ENCODE measurements at places on chromosomes 12 and 14. TPM values are rescaled to one million over a fixed set of nuclear protein-coding genes. Genes with fewer than 3 reads are reported as not detected.

- no peak for DNase-seq
Observed at GRCh38 chr14:32491416-32492016, 162.4 kb downstream of the AKAP6 start.

DNA sequence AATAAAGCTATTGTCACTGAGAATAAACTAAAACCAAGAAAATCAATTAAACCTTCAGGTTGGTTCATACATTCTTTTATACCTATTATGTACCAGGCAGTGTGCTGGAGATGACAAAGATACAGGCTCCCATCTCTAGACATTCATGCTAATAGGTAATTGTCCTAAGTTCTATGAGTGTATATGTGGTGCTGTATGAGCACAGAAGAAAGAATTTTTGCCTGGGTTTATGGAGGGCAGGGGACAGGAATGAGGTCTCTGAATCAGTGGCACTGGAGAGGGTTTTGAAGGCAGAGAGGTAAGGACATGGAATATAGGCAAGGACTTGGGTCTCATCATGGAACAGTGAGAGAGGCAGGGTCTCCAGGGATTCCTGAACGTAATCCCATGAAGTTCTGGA lies 38.7 kb downstream of the MAP1LC3B2 start:
- no peak for DNase-seq

DNA sequence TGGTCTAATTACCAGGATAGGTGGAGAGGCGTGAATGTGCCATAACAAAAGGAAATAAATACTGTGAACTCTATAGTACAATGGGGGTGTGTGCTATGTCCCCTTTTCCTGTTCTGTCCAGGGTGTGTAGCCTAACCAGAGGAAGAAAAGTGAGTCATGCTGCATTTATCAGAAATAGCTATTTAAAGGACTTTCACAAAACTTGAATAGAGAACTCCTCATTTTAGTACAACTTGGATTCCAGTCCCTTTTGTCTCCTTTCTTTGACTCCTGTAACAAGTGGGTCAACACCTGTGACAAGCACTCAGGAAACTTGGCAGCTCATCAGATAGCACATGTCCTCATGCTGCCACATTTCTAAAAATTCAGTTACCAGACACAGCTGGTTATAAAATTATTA lies 123.4 kb downstream of the CCDC91 start:
- DNase-seq, result no peak

DNA sequence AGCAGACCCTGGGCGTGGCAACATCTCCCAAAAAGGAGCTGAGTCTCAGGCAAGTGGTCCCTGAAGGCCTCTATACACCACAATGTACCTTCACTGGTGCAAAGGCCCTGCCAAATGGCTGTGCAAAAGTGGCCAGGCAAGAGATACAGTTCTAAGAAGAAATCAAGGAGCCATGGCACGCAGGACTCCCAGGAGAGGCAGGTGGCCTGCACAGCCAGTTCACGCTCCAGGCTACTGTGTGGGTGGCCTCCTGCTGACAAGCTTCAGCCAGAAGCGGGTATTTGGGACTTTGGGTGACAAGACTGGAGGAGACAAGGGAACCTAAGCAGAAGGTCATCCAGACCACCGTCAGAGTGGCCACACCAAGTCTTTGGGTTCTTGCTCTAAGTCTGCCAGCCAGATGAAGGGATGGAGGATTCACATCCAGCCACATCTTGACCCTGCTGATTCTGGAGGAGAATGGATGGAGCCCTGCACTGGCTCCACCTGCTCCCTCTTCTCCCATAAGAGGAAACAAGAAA lies 20.5 kb upstream of the ZFP36L1 start:
- DNase-seq, result no peak

DNA sequence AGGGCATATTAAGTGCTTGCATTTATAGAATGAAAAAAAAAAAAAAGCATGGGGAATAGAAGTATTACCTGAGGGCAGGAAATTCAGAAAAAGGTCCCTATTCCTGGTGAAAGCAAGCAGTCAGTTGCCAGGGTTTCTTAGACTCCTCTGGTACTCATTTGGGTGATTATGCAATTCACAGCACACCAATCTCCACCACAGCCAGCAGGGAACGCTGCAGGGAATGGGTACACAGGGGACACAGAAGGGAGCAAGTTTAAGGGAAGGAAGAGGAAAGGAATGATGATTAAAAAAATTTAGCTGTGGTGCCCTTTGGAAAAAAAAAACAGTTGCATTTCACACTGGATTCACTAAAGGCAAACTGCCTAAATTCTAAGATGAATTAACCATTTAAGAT lies 14.2 kb downstream of the BLTP3B start:
- DNase-seq, result no peak

GRCh38 chr12:13369474-13370056 lies 173.0 kb downstream of the EMP1 start:
- DNase-seq, result peak; percentile 17

DNA sequence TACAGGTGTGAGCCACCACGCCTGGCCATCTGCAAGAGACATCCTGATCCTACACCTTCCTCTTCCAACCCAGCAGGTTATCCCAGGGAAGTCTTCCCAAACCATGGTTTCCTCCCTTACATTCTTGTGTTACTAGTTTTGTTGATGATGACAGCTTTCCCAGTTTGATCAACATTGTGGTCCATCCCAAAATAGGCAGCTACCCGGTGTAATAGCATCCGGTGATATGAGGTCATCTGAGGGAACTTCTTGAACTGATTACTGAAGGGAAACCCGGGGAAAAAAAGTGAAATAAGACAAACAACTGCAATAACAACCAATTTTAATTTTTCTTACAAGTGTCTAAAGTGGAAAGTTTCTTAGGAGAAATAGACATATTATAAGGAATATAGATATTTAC lies 45.3 kb upstream of the STAC3 start:
- no peak for DNase-seq

- no peak for DNase-seq
Observed at GRCh38 chr12:44550377-44550776, 325.7 kb downstream of the NELL2 start.

GRCh38 chr12:2669560-2669959 lies 125.2 kb upstream of the FKBP4 start:
- DNase-seq, result no peak

DNA sequence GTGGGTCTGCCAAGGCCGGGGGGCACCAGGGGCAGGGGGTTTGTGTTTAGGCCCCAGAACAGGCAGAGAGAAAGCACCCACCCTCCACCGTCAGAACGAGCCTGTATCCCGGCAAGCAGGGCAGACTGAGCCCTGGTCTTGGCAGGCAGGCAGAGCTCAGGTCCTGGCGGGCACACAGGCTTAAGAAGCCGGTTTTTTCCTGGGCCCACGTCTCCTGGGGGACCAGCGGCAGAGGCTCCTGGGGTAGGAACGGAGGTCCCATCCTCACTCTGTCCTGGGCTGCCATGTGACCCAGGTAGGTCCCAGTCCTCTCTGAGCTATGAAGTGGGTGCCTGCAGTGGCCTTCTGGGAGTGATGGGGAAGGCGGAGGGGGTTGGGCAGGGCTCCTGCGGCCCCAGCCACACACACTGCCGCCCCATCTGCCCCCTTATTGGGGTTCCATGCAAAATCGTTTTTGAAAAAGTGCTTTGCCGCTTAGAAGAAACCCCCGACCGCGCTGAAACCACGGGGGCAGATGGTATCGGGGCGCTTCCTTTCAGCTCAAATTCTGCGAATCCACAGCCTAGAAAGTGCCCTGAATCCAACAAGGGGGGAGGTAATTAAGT lies 24.2 kb downstream of the SH2B3 start:
- no peak for DNase-seq

- DNase-seq, result no peak
Observed at GRCh38 chr14:22263961-22264360, 325.1 kb downstream of the DAD1 start.

- DNase-seq, result no peak
Observed at GRCh38 chr12:132588821-132589669, 21.3 kb downstream of the LRCOL1 start.

DNA sequence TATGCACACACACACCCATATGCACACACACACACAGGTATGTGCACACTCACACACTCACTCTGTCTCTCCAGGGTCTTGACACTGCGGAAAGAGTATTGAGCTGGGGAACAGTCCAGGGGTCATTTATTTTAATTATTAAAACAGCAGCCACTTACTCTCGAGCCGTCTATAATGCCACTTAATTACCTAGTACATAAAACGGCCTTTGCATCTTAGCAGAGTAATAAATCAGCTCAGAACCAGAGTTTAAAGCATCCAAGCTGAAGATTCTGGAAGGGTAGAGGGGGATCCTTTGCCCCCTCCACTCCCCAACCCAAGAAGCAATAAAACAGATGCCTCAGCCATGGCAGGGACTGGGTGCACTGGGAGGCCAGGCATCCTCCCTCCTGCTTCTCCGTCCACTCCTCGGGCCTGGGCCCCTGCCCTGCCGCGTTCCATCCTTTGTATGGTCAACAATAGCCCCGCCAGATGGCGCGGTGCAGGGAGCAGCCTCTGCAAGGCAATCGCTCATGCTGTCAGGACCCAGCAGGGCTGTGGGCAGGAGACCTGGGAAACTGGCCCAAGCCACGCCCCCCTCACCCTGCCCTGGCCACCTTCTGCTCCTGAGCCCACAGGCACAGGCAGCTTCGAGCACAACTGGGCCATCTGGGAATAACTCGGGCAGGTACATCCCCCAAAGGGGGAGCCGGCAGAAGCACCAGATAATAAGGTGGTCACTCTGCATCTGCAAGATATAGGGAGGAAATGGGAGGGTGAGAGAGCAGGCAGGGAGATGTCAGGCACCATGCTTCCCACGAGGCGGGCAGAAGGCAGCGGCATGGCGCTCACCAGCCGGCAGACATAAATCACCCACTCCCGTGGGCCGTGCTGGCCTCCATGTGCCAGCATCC lies 40.9 kb downstream of the CCDC85C start:
- peak; percentile 78 for DNase-seq

DNA sequence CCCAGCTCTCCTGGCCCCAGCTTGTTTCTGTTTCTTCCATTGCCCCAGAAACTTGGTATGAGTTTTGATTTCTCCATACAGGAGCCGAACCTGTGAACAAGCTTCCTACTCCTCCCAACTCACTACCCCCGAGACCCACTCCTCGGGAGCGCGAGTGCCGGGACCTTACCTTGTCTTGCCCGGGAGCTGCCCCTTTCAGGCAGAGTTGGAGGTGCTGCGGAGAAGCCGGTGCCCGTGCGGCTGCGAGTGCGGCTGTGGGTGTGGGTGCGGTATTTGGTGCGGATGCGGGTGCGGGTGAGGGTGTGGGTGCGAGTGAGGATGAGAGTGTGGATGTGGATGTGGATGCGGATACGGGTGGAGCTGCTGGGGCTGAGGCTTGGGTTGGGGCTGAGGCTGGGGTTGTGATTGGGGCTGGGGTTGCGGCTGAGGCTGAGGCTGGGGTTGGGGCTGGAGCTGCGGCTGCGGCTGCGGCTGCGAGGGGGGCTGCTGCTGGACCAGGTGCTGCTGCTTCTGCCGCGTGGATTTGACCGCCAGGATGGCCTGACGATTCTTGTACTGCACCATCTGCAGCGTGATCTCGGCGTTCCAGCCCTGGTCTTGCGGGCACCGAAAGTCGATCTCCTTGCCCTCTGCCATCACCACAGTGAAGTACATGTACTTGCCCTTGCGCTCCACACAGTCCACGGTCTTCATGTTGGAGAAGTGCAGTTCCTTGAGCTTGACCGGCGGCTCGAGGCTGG lies 1.1 kb downstream of the PHLDA1 start:
- DNase-seq, result no peak

GRCh38 chr12:71475280-71475679 lies 35.7 kb downstream of the LGR5 start:
- DNase-seq, result no peak

DNA sequence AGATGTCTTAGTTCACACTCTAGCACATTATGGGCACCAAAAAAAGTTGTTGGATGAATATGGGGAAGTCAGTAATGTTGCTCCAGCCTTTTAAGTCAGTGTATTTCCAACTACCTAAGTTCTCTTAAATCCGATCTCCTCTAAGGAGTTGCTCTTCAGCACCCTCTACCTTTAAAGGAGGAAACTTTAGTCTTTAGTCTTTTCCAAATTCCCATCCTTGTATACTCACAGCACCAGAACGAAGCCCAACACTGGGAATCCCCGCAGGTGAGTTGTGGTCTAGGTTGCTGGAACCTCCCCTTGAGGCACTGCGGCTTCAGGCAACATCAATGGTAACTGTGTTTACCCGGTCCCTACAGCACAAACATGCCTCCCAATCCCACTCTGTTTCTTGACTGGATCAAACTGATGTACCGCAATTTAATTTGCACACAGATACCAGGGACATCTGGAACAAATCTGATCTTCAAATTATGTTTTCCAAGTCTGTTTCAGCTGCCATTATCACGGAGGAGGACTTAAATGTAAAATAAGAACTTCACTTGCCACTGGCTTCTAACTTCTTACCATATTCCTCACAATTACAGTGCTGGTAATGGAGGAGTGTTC lies 179.0 kb downstream of the FOXN3 start:
- no peak for DNase-seq

- DNase-seq, result no peak
Observed at GRCh38 chr14:21656980-21657379, 3.3 kb downstream of the OR4E2 start.

DNA sequence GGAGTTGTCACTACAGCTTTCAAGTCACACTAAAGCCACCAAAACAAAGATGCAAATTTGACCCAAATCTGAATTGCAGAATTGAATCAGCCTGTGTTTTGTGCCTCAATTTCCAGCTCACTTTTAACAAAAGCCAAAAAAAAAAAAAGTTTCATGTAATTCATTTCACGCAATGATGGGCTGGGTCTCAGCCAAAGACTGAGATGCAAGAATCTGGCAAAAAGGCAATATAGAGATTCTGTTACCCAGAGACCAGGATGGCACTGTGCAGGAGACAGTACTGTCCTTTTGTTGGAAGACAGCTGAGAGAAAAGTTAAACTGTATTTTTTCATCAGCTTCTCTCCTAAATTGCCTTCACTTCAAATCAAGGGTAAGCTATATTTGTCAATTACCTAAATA lies 205.7 kb upstream of the NPAS3 start:
- no peak for DNase-seq

DNA sequence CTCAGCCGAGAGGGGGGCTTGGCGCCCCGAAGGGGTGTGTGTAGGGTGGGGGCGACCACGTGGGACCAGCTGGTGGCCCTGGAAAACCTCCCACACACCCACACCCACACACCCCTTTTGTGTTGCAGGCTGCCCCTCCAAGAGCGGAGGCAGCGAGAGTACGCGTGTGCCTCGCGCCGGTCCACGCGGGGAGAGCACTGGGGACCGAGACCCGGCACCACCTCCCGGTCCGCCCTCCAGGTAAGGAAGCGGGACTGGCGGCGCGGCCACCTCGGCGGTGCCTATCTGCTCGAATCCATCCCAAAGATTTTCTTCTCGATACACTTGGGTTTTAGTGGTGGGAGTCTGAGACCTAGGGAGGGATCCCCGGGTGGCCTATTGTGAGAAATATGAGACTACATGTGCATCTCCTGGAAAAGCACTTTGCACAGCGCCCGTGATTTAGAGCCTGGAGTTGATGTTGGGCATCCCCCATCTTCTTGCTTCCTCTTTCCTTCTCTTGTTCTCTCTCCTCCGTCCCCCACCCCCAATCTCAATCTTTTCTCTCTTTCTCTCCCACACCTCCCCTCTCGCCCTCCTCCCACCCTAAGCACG lies 393 bp downstream of the SYT1 start:
- peak; percentile 34 for DNase-seq

SAV1 gene
- polyA plus RNA-seq, result 39.1 TPM

TAC3 gene
- 1.3 TPM for polyA plus RNA-seq

TEX22 gene
- 1.0 TPM for polyA plus RNA-seq

TSPAN19 gene
- polyA plus RNA-seq, result 0.58 TPM

NANOG gene
- polyA plus RNA-seq, result 0.23 TPM

DIO2 gene
- polyA plus RNA-seq, result 0.71 TPM

MMP19 gene
- polyA plus RNA-seq, result 1.2 TPM

TAOK3 gene
- 32.7 TPM for polyA plus RNA-seq

PIANP gene
- polyA plus RNA-seq, result 16.3 TPM
